ENCODE measurements at places on chromosomes 7 and 10.

DNA sequence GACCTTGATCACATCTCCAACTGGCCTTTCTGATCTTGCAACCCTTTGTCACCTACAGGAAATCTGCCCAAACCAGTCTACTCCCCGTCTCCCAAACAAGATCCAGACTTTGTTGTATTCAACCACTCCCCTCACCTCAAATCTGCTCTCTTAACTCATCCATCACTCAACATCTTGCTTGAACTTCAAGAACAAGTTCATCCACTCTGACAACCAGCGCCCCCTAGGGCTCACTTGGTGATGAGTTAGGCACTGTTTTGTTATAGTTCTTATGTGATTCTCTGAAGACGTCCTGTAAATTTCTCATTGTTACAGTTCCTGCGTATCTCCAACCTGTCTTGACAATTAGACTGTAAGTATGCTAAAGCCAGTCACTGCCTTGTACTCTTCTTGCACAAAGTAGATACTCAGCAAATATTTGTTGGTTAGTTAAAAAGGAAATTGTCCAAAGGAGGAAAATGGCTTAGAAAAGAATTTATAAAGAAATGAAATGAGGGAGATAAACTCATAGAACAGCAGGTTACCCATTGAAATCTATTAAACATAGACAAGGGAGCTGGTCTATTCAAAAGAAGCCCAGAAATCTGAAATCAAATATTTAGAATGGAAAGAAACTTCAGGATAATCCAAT lies 5.3 kb downstream of the FRMD4A start:
- no peak for DNase-seq

- no peak for DNase-seq
Observed at GRCh38 chr7:47143339-47143738, 438.6 kb downstream of the TNS3 start.

GRCh38 chr7:157676001-157676400 lies 339.2 kb downstream of the DNAJB6 start:
- DNase-seq = no peak

DNA sequence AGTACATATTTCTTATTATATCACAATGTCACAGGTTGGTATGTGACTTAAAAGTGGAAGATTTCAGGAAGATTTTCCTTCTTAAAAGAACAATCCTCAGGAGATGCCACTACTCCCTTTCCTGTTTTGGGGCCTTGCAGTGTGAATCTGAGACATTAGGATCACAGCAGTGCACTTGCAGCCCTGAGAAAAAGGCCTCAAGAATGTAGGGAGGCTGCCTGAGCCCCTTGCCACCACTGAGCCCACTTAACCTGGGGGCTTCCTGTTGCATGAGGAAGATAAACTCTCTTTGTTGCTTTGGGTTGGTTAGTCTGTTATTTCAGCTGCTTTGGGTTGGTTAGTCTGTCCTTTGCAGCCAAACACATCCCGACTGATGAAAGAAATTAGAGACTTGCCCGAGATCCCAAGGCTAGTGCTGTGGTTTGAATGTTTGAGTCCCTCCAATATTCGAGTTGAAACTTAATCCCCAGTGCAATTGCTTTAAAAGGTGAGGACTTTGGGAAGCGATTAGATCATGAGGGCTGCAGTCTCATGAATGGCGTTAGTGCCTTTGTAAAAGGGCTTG lies 151.3 kb upstream of the SP4 start:
- no peak for DNase-seq

- no peak for DNase-seq
Observed at GRCh38 chr10:93580828-93581227, 14.4 kb downstream of the FFAR4 start.

- DNase-seq = no peak
Observed at GRCh38 chr7:78523930-78524329, 725.4 kb downstream of the PHTF2 start.

- no peak for DNase-seq
Observed at GRCh38 chr7:117279931-117280557, 42.8 kb downstream of the WNT2 start.

DNA sequence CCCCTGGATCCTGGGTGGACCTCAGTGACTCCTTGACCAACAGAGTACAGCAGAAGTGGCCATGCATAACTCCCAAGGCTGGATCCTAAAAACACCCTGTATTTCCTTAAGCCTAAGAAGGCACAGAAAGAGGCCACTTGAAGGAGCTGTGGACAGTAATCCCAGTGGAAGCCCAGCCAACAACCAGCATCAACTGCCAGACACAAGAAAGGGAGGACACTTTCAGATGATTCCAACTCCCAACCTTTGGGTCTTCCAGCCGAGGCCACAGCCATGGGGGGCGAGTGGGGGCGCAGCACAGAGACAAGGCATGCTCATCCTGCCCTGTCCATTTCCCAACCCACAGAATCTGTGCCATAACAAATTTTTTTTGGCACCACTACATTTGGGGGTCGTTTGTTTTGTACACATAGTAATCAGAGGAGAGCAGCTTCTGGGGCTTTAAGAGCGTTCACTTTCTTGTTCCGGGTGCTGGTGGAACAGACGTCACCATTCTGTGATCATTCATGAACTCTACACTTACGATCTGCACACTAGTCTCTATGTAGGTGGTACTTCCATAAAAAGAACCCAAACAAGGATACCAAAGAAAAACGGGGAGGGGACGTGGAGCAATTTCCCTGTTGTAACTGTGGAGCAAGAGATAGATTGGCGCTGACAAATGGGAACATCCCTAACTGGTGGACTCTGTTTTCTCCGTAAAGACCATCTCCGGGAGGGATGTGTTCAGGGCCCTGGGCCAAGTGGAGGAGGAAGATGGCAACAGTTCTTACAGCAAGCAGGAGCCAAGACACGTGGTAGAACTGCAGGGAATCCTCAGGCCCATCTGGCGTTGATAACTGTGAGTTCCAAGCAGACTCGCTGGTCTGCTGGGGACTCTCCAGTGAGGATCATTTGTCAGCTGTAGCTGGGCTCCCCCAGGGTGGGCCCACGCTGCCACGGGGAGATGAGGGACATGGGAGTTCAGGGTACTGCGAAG lies 6.0 kb upstream of the SLC29A3 start:
- DNase-seq = no peak

- DNase-seq = no peak
Observed at GRCh38 chr7:91089382-91089963, 174.8 kb upstream of the FZD1 start.

- no peak for DNase-seq
Observed at GRCh38 chr7:48637382-48637781, 287.0 kb upstream of the CDC14C start.

DNA sequence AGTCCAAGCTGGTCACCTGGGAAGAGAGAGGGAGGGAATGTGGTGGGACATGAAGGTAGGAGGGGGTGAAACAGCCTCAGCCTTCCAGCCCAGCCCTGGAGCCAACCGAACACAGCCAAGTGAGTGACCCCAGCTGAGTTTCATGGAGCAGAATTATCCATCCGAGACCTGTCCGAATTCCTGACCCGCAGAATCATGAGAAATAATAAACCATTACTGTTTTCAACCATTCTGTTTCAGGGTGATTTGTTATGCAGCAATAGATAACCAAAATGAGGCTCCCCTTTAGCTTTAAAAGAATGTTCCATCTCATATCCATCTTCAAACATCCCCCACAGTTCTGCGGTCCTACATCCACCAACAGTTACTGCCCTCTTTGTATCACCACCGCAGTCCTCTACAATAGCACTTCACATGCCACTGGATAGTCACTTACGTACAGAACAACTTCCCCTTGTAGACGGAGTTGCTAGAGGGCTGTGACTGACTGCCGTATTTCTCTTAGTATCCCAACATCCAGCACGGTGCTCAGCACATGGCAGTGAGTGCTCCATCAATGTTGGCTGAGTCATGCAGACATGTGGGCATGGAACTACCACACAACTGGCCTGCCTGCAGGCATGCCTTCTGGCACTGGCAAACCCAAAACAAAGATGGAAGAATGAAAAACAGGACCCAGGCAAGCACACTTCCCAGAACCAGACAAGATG lies 18.5 kb downstream of the KIAA1549 start:
- no peak for DNase-seq

DNA sequence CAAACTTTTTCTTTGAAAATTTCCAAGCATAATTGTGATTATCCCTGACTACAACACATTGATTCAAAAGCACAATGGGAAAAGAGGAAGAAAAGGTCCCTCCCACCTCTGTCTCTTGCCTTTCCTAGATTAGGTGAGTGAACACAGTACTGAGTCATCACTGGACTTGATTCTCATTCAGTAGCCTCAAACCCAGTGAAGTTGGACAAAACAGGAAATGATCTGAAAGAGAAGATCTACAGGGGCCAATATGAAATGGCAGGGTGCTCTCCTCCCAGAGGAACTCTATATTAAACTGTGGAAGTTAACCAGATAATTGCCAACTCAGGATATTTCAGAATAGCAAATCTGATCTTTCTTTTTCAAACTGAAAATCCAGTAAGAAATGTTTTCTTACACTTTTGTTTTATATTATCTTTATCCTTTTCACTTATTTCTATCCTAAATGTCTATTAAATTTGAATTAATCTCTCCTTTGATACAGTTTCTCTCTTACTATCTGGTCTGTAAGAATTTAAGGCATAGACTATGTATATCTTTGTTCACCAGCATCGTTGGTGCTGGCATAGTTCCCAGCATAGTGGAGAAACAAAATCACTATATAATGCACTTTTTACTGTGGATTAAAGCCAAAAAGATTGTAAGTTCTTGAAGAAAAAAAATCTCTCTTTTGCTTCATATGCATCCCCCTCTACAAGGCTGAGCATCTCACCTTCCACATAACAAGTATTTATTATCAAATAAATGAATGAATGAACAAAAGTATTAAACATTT lies 41.4 kb upstream of the IKZF1 start:
- no peak for DNase-seq

GRCh38 chr10:14757986-14758385 lies 16.7 kb downstream of the FAM107B start:
- DNase-seq = no peak

GRCh38 chr7:26663874-26664273 lies 200.5 kb downstream of the SKAP2 start:
- no peak for DNase-seq

DNA sequence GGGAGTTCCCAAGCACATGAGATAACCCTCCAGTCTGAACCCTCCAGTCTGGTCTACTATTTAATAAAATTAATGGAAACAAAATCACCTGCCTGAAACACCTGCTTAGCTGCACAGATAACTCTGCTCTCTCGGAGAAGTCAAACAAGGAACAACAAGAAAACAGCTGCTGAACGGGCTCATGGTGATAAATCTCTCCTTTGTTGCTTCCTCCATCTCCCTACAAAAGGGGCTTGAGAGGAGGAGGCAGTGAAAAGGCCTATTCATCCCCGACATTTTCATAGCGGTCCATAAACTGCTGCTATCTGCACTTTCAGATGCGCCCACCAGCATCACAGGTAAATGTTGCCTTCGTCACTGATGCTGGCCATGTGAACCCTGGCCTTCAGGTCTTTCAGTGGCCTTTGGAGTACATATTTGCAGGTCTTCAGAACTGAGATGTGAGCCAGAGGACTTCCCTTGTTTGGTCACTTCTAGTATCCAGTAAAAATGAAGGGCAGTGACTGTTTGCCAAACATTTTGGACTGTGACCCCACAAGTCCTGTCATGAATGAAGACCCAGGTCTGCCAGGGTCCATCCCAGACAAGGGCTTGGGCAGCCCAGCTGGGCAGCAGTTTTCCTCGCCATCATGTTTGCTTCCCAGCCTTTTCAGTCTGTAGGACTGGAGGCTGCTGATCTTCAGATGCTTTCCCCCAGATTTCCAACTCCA lies 15.9 kb downstream of the FKBP6 start:
- DNase-seq = no peak

GRCh38 chr7:132084776-132085388 lies 491.4 kb downstream of the PLXNA4 start:
- no peak for DNase-seq

- DNase-seq = no peak
Observed at GRCh38 chr7:131952365-131952764, 395.9 kb upstream of the PODXL start.

DNA sequence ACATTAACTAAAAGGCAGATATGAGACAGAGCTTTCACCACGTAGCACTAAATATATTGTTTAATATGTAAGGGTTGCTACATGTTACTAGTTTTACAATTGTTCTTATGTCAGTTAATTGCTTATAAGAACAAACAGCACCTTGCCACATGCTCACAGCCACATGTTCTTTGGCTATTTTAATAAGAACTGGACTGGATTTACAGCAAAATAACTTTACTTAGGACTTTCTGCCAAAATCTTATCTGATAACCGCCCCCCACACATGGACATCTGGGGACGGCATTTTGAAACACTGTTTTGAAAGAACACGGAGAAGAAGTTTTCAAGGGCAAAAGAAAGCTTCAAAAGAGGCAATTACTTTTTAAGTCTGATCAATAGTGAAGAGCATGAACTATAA lies 45.3 kb downstream of the JAZF1 start:
- no peak for DNase-seq

GRCh38 chr7:35424869-35425495 lies 171.1 kb upstream of the TBX20 start:
- no peak for DNase-seq

DNA sequence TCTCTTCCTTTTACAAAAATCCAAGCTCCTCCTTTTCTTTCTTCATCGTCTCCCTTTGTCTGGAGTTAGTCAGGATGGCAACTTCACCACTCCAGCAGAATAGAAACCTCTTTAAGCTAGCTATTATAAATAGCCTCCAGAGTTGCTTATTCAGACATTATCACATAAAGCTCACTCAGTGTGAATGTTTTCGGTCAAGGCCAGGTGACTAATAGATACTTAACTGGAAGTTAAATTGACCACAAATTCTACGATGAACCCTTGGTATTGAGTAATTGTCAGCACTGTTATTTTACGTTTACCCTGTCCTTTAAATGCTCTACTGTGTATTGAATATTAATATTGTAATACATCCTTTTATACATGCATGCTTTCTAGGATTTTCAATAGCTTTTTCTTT lies 340.4 kb downstream of the OTUD1 start:
- no peak for DNase-seq

DNA sequence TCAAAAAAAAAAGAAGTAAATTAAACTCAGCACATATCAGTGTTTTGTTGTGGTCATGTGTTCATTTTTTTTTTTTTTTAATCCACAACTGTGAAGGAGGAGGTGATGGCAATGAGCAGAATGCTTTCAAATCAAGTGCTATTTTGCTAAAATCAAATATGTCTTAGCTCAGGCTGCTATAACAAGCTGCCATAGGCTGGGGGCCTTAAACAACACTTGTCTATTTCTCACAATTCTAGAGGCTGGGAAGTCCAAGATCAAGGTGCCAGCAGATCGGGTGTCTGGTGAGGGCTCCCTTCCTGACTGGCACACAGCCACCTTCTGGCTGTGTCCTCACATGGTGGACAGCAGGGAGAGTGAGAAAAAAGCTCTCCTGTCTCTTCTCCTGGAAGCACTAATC lies 203.9 kb downstream of the FAM107B start:
- no peak for DNase-seq

- DNase-seq = no peak
Observed at GRCh38 chr10:132962623-132963429, 20.5 kb upstream of the CFAP46 start.

- DNase-seq = peak; percentile 7
Observed at GRCh38 chr10:57338823-57339558, 928.7 kb downstream of the IPMK start.

All from GM12878 (cell line).